HuH-7 (cell line): ENCODE measurements at places on chromosomes 2 and 18.
A peak's percentile ranks its signal among the peaks of the same experiment; 100 is the strongest.

DNA sequence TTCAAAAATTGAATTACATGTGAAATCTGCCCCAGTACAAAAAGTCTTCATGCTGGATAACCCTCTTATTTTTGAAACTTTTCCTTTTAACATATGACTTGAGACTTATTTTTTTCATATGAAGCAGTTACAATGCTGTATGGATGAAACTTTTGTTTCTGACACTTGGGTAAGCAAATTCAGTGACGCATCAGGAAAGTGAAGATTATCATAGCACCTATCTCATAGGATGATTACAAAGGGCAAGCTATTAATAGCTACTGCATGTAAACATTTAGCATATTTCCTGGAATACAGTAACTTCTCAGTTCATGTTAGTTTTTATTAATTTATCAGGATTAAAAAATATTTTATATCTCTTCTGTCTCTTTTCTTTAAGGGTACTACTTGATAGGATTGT, 1109.2 kb downstream of the LRP1B start:
- no peak for DNase-seq

DNA sequence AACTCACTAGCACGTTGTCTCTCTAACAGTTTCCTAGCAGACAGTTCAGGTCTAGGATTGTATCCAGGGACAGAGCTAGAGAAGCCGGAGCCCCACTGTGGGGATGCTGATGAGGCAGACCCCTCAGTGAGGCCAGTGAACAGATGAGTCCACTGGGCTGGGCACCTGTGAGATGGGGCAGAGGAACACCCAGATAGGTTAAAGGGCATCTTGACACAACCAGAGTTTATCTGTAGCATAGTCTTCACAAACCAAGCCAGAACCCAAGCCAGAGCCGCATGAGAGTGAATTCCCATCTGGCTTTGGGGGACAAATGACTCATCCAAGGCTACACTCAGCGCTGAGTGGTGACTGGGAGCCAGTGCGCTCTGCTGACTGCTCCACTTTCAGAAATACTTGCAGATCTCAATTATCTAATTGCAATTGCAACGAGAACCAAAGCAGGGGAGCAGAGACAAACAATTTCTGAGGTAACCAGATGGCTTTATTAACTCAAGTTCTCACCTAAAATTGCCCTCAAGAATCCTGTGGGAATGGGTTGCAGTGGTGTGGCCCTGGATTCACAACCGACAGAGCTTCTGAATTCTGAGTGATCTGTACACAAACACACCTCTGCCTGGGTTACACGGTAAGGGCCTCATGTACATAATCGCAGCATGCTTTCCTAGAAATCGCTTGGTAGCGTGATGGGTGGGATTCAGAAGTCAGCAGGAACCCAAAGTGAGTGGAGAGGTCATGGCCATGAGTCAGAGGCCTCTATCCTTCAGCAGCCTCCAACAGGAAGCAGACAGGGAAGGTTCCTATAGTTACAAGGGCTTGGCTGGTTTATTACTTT, 48.7 kb upstream of the MSH2 start:
- no peak for DNase-seq

DNA sequence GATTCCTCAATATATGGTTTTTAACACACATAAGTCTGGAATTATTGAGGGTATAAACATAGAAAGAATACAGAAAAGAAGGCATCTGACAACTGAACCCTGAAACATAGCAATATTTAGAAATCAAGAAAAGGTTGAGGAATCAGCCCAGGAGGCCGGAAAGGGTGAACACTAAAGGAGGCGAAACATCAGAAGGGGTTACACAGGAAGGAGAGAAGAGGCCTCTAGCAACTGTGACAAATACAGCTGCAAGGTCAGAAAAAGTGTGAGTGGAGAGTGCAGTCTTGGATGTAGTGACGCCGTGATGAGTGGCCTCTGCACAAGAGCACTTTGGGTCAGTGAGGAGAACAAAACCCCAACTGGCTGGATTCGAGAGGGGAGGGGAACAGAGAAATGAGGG, 70.7 kb downstream of the SLC9A2 start:
- DNase-seq: no peak

DNA sequence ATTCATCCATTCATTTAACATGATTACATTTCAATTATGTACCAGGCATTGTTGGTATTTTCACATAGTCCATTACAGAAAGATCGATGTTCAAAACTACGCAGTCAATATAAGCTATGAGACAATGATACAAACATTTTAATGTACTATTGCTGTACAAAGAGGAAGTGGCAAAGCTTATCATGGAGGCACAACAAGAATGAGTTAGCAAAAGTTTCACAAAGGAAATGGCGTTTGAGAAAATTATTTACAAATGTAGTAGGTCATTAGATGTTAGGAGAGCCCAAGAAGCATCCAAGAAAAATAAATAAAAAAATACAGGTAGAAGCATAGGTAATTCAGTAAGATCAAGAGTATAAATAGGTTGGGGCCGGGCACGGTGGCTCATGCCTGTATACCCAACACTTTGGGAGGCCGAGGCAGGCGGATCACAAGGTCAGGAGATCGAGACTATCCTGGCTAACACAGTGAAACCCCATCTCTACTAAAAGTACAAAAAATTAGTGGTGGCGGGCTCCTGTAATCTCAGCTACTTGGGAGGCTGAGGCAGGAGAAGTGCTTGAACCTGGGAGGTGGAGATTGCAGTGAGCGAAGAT, 1730.8 kb upstream of the CELF4 start:
- DNase-seq: no peak

- DNase-seq: peak; percentile 52
Observed at GRCh38 chr2:223943561-223944008, 1.6 kb downstream of the WDFY1 start.

DNA sequence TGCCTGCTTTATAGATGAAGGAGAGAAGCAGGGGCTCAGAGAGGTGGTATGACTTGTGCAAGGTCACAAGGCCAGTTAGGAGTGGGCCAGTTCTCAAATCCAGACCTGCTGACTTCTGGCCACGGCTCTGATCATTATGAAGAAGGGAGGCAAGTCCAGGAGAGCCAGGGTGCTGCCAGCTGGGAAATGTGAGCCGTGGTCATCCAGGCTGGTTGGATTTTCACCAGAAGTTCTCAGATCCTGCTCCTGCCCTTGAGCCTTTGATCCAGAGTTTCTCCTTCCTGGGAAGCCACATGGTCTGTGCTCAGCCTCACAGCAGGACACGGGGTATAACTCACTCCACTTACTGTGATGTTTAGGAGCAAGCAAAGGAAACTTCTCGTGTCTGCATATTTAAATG, 239.9 kb downstream of the KLHL29 start:
- no peak for DNase-seq

DNA sequence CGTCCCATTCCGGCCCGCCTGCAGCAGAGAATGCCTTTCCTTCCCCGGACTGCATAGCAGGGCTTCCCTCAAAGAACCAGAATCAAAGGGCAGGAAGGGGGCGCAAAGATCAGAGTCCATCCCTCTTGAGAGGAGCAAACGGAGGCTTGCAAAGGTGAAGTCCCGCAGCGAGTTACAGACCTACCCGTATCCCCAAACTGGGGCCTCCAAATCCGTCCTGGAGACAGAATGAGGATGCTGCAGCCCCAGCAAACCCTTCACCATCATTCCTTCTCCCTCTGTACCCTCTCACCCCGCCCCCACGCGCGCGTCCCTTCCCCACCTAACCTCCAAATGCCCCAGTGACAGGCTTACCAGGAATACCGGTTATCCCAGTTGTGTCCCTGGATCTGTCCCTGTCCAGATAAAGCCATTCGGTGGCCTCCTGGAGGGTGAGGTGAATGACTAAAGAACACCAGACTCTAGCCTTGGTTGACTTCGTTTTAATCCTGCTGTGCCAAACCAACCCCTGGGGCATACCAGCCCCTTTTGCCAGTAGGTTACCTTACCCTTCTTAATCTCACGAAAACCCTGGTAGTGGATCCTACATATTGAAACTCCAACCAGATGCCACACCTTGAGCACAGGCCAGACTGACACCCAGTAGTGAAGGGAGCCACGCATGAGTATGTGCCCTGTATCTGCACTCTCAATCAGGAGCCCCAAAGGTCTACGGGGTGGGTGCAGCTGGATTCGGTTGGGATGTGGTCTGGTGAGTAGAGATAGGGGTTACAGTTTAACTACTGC, 961 bp upstream of the SLC40A1 start:
- DNase-seq: peak; percentile 46

DNA sequence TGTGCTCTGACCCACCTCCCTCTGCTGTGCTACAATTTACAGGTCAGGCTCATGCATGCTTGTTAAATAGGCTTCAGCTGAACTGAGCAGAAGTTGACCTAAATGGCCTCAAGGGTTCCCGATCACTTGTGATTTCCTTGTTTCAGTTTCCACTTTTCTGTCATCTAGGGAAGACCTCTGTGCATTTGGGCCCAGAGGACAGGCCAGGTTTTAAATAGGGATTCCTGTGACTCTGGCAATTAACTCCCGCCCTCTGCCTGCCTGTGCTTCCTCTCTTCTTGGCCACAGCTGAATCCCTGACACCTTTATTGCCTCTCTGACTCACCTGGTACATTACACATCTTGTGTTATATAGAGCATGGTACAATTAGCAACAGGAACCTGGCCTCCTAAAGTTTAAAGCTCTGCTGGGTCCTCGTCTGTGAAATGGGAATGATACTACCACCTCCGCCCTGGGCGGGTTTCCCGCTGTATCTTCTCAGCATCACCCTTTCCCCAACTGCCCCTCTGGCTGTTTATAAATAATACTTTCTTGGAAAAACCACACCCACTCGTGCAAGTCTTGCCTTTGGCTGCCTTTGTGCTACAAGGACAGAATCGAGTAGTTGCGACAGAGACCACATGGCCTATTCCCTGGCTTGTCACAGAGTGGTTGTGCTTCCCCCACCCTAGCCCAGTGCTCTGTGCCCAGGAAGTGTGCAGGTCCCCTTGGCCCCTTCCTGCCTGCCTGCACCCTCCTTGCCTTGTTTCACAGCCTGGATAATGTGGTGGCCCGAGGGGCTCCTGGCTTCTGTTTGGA, 7.9 kb downstream of the CABLES1 start:
- peak; percentile 17 for DNase-seq

- no peak for DNase-seq
Observed at GRCh38 chr2:25585189-25585588, 88.2 kb downstream of the DTNB start.

- DNase-seq: no peak
Observed at GRCh38 chr2:173399229-173399628, 44.6 kb downstream of the CDCA7 start.

DNA sequence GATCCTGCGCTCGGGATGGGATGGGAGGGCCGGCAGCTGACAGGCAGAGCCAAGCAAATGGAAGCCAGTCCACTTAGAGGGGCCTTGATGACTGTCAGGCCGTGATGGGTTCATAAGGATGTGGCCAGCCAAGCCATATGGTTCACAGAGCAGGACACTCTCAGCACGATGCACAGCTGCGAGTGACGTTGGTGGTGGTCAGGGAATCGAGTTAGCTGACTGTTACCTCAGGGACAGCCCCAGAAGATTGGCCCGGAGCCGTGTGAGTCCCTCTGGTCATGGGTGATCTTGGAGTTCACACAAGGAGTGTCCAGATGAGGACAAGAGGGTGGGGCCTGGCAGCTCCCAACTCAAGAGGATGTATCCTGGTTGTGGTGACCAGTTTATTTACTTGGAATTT, 70.2 kb downstream of the TPGS2 start:
- no peak for DNase-seq

DNA sequence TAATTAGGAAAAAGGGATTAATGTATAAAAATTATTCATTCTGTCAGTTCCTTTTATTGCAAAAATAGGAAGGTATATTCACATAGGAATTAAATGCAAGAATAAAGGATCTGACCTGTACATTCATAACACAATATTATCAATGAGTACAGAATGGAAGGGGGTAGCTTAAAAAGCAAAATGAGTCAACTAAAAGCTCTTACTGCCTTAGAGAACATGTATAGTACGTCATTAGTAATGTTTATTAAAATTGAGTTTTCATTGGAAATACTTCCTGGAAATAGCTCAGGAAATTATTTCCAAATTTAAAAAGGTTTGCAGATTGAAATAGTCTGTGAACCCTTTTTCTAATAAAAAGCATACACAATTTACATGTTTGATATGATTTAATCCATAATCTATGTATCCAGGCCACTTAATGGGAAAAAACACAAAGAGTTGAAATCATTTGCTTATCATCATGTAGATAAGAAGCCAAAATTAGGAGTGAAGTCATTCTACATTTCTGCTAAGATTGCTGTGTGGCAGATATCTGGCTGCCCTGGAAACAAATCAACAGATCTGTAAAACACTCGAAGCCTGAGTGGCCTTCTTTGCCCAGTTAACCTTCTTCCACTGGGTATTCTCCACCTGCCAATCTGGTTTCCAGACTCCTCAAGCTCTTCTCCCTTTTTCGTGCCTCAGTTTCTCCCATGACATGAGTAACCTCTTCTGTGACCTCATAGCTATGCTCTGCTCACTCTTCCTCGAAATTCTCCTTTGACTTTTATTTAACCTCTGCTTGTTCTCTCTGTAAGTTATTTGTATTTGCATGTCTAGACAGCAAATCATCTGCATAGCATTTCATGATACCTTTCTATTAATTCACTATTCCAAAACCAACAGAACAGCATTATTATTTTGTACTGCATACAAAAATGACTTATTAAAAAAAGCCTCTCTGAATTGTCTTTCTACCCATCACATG, 181.2 kb upstream of the REV1 start:
- no peak for DNase-seq

DNA sequence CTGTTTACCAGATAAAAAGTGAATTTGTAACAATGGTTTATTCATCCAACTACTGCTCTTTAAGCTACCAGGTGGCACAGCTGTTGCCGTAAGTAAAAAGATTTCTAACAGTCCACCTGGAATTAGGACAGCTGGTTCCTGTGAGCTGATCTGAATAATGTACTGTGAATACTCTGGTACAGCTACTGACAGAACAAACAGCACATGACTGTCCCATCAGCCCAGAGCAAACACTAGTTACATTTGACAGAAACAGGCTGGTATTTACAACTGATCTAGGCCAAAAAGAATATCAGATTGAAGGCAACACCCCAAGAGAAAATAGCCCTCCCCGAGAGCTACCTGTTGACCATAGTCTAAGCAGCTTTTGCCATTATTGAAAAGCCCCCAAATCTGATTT, 840.4 kb downstream of the CPS1 start:
- no peak for DNase-seq

DNA sequence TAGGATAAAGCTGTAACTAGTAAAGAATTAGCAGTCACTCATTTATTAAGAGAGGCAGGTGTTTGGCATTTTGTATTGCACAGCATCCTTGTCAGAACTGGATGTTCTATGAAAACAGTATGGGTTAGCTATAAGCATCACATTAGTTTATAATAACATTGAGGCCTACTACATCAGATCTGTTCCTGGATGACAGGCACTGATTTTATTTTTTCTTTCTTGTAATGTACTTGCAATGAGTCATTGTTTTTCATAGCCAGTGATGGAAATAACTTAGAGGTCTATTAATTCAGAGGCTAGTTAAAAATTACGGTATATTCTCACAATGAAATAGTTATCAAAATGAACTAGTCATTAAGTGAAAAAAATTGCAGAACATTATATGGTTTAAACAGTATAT, 13.0 kb upstream of the RMDN2 start:
- DNase-seq: no peak

GRCh38 chr2:126446106-126446695, 209.8 kb upstream of the GYPC start:
- DNase-seq: no peak
